ENCODE measurements at places on chromosomes 3 and 15.

GRCh38 chr3:196496183-196496582 is 7.4 kb downstream of the RNF168 start:
- DNase-seq = no peak

GRCh38 chr15:70617911-70618287 is 145.5 kb downstream of the UACA start:
- DNase-seq = no peak

DNA sequence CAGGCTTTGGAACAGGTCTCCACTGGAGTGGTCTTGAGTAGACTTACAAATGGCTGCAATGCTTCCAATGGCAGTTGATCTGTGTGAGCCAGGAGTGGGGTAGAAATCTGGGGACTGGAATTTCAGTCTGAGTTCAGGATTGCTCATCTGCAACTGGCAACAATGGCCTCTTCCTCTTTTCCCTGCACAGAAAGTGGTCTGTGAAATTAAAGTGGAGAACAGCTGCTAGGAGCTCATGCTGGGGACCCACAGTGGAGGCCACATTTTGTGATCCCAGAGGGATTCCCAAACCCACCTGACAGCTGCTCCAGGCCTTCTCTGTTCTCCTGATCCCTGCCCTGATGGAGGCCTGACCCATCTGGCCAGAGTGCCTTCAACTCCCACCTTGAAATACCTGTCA is 49.6 kb downstream of the CEMIP start:
- no peak for DNase-seq

DNA sequence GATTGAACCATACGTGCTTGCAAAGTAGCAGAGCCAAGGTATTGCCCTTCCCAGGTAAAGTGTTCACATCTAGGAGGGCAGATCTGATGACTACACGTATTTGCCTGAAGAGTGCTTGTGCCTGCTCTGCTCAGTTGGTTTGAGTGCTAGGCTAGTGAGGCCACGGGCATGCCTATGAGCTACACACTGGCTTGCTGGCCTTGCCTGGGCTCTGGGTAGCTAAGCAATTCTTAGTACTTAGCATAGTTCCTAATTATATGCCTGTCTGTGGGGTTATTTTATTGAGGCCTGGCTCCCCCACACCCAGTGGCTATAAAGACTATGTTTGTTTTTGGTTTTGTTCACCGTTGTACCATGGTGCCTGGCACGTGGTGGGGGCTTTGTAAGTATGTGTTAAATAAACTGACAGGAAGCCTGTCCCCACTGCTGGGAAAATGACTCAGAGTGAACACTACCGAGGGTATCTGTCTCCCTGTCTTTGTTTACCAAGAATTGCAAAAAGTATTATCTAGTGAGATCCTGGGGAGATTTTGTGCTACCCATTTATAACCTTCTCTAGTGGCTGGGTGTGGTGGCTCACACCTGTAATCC is 72.1 kb upstream of the ETV5 start:
- no peak for DNase-seq

DNA sequence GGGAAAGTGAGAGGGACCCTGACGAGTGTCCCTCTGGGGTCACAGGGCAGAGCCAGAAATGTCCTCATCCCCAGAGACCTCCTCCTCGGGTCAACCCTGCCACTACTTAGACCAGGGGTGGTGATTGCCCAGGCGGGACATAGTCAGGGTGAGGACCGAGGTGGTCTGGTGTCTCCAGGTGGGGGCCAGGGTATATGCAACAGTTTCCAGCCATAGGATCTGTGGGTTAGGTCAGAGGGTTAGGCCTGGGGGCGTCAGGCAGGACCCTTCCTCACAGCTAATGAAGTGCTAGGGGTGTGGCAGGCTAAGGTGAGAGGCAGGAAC is 22.3 kb upstream of the FBLN2 start:
- DNase-seq = no peak

DNA sequence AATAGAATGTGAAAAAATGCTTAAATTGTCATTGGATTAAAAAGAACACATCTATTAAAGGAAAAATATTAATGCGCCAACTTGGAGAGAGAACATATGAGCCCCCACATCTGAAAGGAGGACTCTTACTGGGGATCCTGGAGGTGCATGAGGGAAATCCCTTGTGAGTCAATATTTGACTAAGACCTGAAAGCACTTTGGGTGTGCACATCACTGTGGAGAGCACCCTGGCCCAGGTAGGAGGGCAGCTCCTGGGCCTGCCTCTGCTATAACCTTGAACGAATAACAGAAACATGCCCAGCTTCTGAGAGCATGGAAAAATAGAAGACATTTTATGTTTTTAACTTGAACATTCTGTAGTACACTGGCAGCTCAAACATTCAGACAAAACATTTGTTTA is 199.8 kb downstream of the GAP43 start:
- DNase-seq = no peak

- no peak for DNase-seq
Observed at GRCh38 chr15:33737687-33738601, 230.4 kb upstream of the CHRM5 start.

GRCh38 chr15:66873856-66874255 is 171.8 kb downstream of the SMAD6 start:
- no peak for DNase-seq

DNA sequence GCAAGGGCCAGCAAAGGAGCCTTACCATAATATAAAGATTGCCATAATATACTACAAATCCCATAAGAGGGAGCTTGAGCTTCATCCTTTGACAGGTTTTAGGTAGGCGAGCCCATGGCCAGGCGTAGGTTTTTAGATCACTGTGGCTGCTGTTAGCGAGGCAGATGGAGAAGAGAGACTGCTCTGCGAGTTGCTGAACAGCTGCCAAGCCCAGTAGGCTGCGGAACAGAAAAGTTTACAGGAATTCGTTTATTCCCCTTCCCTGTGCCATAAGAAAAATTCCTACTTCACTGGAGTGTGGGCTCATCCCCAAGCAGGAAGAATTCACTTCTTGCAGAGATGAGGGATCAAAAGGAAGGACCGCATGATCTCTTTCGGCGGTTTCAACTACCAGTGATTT is 30.5 kb downstream of the TMED3 start:
- DNase-seq = no peak
